ENCODE measurements at places on chromosomes 16 and 17.

- no peak for DNase-seq
These were observed 16.0 kb downstream of the NPTX1 start for GRCh38 chr17:80460429-80460834.

DNA sequence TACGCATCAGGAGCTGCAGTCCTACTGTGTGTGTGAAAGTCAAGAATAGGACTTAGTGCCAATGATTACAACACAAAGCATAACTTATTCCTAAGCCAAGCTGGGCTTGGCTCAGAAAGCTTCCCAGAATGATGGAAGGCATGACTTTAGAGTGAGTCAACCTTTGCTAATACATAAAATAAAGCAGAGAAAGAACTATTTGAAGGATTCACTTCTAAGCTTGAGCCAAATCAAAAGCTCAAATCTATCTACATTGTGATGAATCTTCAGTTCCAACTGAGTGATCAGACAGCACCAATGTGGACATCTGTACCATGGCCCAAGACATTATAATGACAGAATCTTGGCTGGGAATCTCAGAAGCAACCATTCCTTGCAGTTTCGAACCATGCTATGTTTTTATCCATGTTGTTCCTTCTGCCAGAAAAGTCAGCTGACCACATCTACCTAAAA lies 41.4 kb downstream of the SMG6 start:
- no peak for DNase-seq

DNA sequence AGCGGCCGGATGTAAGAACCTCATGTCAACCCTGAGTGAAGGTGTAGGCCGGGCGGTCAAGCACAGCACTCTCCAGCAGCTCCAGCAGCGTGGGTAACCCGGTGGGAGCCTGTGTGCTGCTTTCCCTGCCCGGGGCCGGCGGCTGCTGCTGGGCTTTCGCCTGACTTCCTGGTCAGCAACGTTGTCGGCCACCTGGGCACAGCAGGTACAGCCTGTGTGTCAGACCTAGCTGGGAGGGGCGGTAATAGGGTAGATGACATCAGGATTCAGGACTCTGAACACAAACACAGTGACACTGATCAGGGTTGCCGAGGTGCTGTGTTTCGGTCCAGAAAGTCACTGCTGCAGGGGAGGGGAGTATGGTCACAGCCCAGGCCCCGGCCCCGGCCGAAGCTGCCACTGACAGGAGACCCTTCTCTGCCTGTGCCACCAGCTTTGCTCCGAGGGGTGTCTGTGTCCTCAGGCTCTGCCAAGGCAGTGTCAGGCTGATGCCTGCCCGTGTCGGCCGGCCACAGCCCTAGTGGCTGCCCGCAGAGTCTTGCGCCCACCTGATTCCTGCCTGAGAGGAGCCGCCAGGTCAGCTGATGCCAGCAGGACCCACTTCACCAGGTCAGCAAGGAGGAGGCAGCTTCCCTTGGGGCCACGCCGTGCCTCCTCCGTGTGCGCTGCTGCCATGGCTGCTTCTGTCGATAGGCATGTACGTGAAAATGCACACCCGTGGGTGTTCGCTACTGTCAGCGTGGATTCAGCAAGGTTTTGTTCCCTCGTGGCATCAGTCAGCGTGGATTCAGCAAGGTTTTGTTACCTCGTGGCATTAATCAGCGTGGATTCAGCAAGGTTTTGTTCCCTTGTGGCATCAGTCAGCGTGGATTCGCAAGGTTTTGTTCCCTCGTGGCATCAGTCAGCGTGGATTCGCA lies 9.2 kb downstream of the RAB40C start:
- DNase-seq = no peak

DNA sequence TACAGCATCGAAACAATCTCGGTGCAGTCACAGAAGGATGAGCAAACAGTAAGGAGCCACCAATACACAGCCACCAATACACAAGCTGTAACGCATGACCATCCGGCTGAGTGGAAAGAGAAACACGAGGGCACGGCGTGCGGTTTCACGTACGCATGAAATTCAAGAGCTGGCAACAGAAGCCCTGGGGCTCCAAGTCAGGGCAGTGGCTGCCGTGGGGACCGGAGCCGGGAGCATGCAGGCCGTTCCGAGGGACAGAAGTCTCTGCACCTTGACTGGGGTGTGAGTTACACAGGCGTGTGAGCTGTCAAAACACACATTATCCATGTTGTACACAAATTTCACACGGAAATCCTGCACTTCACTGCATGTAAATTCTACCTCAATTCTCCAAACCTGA lies 50.6 kb upstream of the METRNL start:
- no peak for DNase-seq

DNA sequence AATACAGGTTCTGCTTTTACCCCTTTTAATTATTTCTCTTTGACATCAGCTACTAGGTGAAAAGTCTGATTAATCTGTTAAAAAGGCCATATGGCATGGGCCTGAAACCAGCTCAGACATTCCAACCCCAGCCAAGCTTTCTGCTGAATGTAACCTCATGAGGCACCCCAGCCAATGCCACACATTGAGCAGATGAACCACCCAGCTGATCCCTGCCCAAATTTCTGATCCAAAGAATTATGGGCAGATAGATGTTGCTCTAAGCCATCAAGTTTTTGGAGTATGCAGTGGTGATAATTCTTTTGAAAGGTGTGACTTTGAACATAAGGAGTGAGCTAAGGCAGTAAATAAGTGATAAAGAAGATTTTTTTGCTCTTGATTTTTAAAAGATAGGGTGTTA lies 177.6 kb upstream of the AXIN2 start:
- no peak for DNase-seq

All from left lung (tissue), 14 donors.